ENCODE measurements at places on chromosomes 2 and 18.

GRCh38 chr2:206230060-206230762, 44.3 kb upstream of the ZDBF2 start:
- no peak for DNase-seq

GRCh38 chr2:215606219-215606618, 170.4 kb upstream of the FN1 start:
- no peak for DNase-seq

DNA sequence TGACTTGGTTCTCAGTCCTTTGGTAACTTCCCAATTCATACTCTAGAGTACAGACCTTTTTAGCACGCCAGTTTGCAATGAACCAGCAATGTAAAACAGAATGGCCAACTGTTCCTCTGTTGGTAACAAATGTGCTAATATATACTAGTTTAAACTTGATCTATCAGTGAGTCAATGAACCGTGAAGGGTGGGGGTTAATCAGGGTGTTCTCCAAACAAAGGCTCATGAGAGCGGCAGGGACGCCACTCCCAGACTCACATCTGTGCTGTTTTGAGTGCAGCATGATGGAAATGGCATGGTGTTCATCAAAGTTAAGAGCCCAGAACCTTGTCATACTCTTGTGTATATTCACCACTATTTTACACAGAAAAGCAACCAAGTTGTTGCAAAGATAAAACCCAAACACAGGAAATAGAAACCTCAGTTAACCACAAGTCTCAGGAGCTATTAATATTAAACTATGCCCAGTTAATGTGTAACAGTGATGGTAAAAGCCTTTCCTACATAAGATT, 70.3 kb downstream of the CERKL start:
- no peak for DNase-seq

DNA sequence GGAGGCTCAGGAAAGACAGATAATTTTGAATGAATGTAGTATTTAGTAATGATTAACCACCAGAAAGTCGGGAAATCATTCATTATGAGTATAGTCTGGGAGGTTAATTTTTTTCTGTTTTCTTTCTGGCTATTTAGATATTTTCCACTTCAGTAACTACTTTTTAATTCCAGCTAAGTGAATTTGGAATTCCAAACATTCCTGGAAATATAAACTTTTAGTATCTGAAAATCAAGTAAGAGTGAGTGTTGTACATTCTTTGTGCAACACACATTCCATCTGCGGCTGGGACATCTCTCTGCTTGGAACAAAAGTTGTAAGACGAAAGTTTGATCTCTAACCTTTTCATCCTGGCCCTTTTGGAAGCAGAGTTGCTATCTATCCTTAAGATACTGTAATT, 275.7 kb upstream of the SPRED2 start:
- no peak for DNase-seq

GRCh38 chr2:196440413-196440812, 199.1 kb upstream of the CCDC150 start:
- DNase-seq: no peak

DNA sequence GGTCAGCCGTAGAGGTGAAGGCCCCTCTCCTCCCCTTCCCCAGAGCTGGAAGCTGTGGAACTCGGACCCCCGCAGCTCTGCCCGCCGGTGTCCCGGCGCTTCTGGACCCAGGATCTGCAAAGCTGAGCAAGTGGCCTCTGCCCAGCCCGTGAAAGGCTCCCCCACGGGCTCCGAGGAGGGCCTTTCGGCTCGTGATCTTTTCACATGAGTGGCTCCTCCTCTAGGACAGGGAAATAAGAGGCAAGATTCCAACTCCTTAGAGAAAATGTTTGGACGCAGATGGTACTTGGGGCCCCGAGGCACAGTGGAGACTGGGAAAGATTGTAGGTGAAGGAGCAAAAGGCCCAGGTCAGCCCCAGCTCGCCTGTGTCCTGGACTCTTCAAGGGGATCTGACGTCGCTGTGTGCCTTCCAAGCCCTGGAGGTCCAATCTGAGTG, 48.2 kb upstream of the SP3 start:
- no peak for DNase-seq

DNA sequence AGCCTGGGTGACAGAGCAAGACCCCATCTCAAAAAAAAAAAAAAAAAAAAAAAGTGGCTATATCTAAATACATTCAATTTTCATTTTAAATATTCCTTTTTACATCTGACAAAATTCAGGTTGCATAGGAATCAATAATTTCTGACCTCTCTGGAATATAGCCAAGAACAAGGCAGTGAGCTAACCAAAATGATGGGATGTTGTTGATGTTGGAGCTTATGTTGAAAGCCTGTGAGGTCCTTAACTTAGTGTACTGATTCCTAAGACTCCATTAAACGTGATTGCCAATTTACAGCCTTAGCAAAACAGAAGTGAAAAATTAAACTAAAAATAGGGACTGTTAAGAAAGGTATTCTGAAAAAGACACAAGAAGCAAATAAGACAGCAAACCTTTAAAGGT, 109.6 kb downstream of the MEP1B start:
- DNase-seq: no peak

Measured in CD4-positive, alpha-beta T cell treated with Interferon gamma for 1 hour (primary cell).